ENCODE measurements at places on chromosomes 13 and 19.

DNA sequence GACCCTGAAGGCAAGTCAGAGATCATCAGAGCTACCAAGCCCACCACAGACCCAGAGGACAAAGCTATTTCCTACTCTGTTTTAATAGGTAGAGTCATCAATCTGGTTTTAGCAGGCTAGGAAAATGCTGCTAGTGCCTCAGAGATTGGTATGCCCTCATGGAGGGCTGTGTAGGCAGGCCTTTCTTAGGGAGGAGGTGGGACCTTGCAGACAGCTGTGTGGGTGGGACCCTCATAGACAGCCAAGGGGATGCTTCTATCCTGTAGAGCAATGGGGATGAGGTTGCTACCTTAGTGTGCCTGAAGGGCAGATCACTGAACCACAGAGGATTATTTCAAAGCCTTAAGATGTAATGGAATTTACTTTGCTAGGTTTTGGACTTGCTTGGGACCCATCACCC is 534.9 kb upstream of the KLF12 start:
- no peak for DNase-seq

- DNase-seq, result no peak
Measured at GRCh38 chr13:76813000-76813691, 73.1 kb downstream of the KCTD12 start.

DNA sequence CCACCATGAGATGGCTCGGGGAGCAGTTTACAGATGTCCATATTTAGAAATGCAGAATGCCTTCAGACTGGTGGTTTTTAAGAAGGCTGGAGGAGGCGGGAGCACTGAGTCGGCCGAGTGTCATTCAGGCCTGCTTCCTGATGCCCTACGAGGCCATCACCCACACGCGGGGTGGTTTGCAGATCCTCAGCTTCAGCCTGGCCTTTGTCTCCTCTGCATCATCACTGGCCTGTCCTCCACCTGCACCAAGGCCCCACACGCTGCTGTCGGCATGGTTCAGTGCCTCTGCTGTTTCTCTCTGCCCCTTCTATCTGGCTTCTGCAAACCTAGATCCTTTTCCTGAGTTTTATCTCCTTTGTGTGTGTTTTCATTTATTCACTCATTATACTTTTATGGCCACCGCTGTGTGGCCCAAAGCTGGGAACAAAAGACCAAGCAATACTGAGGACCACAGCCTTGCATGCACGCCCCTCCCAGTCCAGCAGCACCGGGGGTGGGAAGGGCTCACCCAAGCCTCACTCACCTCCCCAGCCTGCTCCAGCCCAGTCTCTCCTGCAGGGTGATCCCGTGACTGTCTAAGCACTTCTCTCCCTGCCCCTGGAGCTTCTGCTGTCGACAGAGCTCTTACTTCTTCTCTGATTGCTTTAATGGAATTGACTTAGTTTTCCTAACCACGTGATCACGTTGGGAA is 240.8 kb downstream of the TEX29 start:
- no peak for DNase-seq

- no peak for DNase-seq
Measured at GRCh38 chr19:29119590-29119989, 93.4 kb downstream of the UQCRFS1 start.

GRCh38 chr19:13008926-13009787 is 13.9 kb downstream of the NFIX start:
- DNase-seq, result no peak

DNA sequence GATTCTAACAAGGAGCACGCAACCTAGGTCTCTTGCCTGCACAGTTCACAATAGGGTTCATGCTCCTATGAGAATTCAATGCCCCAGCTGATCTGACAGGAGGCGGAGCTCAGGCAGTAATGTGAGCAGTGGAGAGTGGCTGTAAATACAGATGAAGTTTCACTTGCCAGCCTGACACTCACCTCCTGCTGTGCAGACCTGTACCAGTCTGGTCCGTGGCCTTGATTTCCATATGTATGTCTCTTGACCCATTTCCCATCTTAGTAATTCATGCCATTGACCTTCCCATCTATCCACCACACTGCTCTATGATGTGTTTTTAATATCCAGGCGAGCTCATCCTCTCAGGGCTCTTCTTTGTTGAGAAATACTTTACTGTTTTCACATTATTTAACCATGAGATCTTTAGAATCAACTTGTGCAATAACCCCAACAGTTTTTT is 95.2 kb downstream of the LRCH1 start:
- DNase-seq, result no peak

GRCh38 chr13:100983111-100983510 is 308.5 kb upstream of the TMTC4 start:
- DNase-seq, result no peak

DNA sequence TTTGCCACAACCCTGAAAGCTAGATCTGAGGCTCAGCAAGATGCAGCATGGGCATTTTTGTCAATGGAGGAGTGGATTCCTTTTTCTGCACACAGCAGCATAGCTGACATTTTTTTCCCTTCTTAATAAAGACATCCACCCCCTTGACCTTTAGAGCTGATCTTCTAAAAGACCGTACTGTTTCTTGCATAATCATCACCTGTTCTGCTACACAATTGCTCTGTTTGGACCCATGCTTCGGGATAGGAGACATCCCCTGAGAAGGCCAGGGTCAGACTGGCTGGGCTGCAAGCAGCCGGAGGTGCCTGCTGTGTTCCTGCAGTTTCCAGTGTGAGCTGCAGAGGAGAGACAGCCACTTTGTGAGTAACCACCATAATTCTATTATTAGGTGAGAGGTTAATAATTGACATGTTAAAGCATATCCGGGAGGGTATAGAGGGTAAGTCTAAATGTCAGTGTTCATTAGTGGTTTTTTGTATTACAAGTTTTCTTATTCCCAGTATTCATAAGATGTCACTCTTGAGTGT is 108.5 kb upstream of the C1QTNF9B start:
- DNase-seq, result no peak

DNA sequence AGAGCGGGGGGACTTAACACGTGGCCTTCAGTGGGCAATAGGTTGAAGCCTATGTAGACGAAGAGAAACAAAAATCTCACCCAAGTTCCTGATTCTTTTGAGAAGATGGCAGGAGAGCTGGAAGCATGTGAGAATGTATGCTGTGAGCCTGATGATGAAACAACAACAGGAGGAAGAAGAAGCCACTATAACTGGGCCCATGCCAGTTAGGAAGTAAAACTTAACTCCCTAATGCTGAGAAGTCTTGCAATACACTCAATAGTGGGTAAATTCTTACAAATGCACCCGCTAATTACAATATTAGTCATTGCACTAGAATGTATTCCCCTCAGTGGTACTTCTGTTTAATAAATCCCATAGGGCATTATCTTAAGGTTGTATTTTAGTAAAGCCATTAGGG is 9.1 kb downstream of the PCDH17 start:
- DNase-seq, result no peak

GRCh38 chr13:83372786-83373185 is 509.5 kb downstream of the SLITRK1 start:
- DNase-seq, result no peak

DNA sequence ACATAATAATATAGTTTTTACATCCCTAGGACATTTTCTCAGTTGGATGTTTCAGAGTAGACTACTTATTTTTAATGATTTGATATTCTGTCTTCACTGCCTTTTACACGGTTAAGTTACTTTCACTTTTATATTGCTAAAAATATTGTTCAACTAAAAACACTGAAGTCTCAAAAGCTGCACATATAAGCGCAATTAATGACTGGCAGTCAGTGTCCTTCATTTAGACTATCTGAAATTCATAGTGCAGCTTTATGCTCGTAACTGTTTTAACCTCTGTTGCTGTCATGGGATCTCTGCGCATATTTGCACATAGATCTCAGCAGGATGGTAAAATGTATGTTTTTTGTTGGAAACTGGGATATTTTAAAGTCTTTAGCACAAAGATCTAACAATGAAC is 864.3 kb downstream of the SLITRK6 start:
- DNase-seq, result no peak

DNA sequence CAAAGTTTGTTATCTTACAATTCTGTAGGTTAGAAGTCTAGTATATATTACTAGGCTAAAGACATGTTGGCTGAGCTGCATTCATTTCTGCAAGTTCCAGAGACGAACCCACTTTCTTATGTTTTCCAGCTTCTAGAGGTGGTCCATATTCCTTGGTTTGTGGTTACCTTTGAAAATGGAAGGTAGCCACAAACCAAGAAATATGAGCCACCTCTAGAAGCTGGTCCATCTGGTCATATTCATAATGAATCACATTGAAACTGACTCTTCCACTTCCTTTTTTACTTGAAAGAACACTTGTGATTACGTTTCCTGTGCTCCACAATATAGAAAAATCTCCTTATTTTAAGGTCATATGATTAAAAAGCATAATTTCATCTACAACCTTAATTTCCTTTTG is 943.0 kb upstream of the PCDH9 start:
- no peak for DNase-seq

DNA sequence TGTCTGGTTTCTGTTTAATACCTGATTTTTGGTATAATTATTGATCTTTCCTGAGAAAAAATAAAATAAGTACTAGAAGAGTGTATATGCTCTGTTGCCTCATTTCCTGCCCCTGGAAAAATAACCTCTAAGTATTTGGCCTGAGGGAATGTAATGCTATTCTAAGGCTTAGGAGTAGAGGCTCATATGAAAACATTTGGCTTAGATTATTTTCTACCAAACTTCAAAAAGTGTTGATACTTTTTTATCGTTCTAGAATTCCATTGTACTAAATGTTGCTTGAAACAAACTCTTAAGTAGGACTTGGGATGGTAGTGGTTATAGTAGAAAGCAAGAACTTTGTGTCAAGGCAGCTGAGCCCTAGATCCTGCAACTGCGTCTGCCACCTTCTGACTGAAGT is 57.8 kb downstream of the COG3 start:
- no peak for DNase-seq

GRCh38 chr13:100362781-100363180 is 225.8 kb downstream of the GGACT start:
- no peak for DNase-seq

DNA sequence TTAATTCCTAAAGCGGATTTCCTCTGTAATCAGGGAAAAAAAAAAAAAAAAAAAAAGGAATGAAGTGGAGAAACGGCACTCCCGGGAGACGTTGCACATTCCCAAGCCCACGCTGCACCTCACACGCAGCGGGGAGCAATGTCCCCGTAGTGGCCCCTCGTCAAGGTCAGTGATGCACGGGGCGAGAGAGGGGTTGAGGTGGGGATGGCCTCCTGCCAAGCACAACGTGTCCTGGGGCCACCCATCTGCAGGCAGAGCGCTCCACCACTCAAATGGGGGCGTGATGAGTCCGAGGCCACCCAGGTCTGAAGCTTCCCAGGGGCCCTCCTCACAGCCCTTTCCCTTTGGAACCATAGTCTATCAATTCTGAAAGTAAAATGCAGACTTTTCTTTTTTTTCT is 15.1 kb downstream of the PLK5 start:
- DNase-seq, result no peak

DNA sequence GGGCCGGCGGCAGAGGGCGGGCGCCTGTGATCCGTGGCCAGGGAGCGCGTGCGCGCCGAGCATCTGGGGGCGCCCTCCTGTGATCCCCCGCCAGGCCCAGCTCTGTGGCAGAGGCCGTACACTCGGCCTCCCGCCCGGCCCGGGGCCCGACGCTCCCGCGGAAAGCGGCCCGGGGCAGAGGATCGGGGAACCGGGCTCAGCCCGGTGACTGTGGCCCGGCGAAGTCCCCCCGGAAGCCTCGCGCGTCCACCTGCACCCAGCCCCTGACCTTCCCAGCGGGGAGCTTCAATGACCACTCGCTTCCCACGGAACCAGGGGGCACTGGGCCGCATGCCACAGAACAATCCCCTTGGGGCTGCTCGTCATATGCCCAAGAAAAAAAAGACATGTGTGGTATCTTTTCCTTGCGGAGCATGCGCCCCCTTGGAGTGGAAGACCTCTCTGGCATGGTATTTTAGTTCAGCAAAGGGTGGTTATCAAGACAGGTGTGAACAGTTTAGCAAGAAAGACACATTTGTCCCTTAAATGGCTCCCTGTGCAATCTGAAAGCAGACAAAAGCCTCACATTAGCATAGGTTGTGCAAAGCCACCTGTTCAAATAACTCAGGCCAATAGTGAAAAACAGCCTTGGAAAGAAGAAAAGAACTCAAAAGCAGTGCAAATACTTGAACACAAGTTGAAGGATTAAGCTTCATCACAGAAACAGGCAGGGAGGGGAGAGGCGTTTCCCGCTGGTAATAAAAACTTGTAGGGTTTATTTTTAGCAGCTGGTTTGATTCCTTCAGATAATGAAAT is 290.9 kb upstream of the SOX21 start:
- no peak for DNase-seq

DNA sequence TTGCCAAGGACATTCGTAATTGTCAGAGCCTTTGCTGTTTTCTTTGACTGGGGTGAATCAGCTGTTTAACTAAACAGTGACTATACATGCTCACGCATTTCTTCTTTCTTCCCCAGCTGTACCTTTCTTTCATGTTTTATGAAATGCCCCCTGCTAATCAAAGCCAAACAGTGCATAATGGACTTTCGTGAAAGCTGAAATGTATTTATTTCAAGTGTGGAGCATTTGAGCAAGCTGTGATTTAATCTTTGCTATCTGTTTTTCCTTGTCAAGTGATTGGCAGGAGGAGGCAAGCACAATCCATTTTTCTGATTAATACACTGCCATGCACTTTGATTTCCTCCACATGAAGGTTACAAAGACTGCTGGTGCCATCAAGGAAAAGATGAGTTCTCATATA is 831.7 kb upstream of the SPRY2 start:
- DNase-seq, result no peak

GRCh38 chr19:39823686-39824085 is 10.3 kb downstream of the DYRK1B start:
- no peak for DNase-seq

DNA sequence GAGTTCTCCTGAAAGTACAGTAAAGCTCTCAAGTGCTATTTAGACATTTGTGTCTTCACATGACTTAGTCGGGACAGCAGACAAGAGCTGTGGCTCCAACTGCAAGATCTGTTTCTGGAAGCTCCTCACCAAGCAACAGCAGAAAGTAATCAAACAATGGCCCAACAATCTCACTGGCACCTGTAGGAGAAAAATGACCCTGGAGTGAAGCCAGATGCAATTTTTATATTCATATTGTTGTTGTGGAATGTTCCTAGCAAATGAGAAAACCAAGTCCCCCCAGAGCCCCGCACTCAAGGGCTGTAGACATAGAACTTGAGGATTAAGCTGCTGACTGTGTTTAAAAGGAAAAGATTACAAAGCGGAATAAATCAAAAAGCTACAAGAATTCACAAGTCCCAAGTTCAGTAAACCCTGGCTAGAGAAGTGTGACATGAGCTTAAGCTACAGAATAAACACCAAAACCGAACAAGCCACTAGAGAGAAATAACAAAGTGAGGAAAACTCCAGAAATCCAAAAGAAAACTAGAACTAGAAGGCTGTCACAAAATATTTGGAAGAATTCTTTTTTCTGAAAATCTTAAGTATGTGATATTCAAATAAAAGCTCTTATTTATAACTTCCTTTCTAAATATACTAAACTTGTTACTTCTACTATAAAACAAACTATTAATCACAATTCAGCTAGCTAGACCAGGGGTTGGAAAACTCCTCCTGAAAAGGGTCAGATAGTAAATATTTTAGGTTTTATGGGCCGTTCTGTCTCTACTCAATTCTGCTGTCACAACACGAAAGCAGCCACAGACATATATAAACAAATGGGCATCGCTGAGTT is 454.5 kb downstream of the SUCLA2 start:
- DNase-seq, result no peak

- DNase-seq, result no peak
Measured at GRCh38 chr13:26551255-26551860, 6.1 kb upstream of the WASF3 start.
